ENCODE measurements at places on chromosomes 4 and X.

- no peak for DNase-seq
Measured at GRCh38 chr4:48603366-48604003, 113.4 kb downstream of the ZAR1 start.

- no peak for DNase-seq
Measured at GRCh38 chr4:74623041-74623440, 171.3 kb downstream of the BTC start.

DNA sequence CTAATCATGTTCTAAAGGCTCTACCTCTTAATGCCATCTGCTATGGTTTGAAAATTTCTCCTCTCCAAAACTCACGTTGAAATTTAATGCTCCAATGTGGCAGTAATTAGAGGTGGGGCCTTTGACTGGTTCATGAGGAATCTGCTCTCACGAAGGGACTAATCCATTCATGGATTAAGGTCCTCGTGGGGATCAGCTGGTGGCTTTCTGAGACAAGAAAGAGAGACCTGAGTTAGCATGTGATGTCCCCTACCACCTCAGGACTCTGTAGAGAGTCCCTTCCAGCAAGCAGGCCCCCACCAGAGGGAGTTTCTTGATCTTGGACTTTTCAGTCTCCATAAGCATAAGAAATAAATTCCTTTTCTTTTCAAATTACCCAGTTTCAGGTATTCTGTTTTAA, 65.3 kb downstream of the WDFY3 start:
- no peak for DNase-seq

GRCh38 chr4:132506568-132506967, 642.5 kb upstream of the PCDH10 start:
- DNase-seq: no peak

DNA sequence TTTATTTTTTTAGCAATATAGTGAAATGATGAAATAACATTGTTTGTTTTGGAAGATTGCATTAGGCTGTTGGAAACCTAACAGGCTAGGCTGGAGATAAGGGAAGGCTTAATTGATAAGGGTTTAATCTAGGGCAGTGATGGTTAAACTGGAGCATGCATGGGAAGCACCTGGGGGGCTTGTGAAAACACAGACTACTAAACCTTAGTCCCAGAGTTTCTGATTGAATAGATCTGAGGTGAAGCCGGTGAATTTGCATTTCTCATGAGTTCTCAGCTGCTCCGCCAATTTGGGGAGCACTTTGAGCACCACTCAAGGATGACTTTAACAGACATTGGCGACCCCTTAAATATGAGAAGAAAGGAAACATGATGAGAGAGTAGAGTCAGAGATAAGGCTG, 11.5 kb downstream of the STK26 start:
- no peak for DNase-seq

DNA sequence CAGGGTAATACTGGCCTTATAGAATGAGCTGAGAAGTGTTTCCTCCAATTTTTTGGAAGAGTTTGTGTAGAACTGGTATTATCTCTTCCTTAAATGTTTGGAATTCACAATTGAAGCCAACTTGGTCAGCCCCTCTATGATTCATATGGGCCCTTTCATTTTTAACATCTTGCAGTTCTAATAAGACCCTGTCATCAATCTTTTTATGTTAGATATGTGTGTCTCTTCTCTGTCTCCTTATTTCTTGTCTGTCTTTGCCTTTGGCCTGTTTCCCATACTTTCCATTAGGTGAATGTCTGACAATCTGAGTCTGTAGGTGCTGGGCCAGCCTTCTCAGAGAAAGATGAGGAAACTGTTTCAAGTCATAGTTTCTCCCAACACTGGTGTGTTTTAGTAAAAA, 88.7 kb downstream of the SLC16A2 start:
- no peak for DNase-seq

All from left cardiac atrium (tissue), 4 donors.